ENCODE measurements at places on chromosomes 16 and 17. TPM values are rescaled to one million over a fixed set of nuclear protein-coding genes. Genes with fewer than 3 reads are reported as not detected.

- no peak for ATAC-seq
These were observed 19.8 kb upstream of the BAIAP2 start for GRCh38 chr17:81015136-81015535.

DNA sequence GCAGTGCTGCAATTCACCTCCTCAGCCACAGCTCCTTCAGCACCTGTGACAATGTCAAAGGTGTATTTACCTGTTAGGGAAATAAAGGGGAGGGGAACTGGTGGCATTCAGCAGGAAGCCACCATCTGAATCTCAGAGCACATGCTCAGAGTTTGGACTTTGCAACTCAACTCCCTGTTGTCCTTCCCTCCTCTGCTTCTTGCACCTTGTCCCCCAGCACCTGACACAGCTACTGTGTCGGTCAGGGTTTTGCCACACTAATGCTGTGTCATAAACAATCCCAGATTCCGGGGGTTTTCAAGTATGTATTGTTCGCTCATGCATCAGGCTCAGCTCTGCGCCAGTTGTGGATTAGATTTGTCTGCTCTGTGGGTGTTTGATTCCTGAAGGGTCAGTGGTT, 43.7 kb downstream of the HSBP1 start:
- ATAC-seq: no peak

OTOP3 gene
- 14.7 TPM for total RNA-seq

GAN gene
- 19.9 TPM for total RNA-seq

TTYH2 gene
- 0.88 TPM for total RNA-seq

DNA sequence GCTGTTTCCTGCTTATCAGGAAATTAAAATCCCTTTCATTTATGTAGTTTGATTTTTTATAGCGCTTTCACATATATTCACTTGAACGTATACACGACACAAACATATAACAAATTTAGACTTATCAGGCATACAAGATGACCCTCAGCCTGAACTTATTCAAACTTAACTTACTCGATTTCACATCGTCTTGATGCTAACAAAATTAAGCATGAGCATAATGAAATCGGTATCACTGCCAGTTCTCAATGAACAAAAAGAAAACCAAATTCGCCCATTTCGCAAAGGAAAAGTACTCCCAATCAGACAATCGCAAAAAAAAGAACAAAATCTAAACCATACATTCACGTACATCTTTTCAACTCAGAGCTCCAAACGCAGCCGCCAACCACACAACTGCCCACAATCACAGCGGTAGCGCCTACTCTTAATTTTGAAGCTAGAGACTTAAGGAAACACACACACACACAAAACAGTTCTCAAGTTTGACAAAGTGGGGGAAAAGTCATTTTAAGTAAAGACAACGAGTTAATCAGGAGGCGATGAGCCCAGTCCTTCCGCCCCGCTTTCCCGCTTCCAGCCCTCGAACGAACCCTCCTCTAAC, 1.1 kb downstream of the GJC1 start:
- ATAC-seq: no peak

ARSG gene
- total RNA-seq: 6.8 TPM

All from esophagus mucosa (tissue), 1 donor.